ENCODE measurements at places on chromosomes 5 and 9.

DNA sequence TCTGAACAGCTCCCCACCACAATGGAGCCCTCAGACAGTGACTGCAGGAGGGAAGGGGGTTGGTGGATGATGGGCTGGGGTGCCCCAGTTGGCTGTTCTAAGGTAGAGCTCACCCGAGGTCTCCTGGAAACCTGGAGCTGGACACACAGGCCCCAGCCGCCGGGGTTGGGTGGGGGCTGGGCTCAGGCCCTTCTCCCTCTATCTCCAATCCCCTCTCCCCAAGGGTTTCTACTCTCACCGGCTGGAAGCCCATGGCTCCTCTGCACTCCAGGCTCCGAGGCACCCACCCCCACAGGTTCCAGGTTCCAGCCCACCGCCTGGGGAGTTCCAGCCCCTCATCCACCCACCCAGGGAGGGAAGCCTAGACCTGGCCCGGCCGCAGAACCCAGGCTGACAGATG is 766 bp downstream of the NR5A1 start:
- H3K4me1 ChIP-seq: no peaks in the 10 kb centered on the region
- DNase-seq: no peak
- peaks cover 23% of the 10 kb centered on the region for H3K27me3 ChIP-seq
- H3K36me3 ChIP-seq: no peaks in the 10 kb centered on the region
- no peak overlapping the region for H3K4me3 ChIP-seq

DNA sequence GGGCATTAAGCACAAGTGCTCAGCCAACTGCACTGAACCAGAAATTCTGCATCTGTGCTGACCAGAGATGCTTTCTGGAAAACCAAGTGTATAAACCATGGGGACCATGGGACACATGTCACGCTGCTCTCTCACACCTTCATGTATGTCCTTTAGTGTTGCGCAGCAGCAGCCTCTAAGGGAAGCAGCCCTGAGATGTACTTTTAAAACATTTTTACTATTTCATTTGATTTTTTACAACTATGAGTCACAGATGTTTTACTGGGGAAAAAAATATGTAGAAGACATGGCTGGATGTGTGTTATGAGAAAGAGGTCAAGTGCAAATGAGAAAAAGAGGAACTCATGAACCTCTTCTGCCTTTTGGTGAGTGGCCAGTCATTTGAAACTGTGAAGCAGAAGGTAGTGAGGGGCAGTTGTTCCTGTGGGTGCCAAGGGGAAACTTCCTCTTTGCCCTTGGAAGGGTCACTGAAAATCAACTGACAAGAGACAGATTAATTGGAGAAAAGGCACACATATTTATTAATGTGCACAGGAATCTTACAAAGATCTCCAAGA is 31.4 kb upstream of the SYK start:
- H3K4me1 ChIP-seq: no peaks in the 10 kb centered on the region
- H3K36me3 ChIP-seq: no peaks in the 10 kb centered on the region
- H3K27me3 ChIP-seq: no peaks in the 10 kb centered on the region
- no peak overlapping the region for H3K27ac ChIP-seq
- DNase-seq: no peak

GRCh38 chr5:1913578-1913977 is 30.9 kb upstream of the IRX4 start:
- no peaks in the 10 kb centered on the region for H3K36me3 ChIP-seq
- no peaks in the 10 kb centered on the region for H3K4me1 ChIP-seq
- H3K4me3 ChIP-seq: no peak overlapping the region
- H3K27ac ChIP-seq: no peak overlapping the region
- no peak for DNase-seq
- H3K27me3 ChIP-seq: no peaks in the 10 kb centered on the region

- no peak overlapping the region for H3K4me3 ChIP-seq
- no peak for DNase-seq
- H3K4me1 ChIP-seq: no peaks in the 10 kb centered on the region
- no peaks in the 10 kb centered on the region for H3K36me3 ChIP-seq
- no peaks in the 10 kb centered on the region for H3K27me3 ChIP-seq
Observed at GRCh38 chr5:91963166-91963565, 580.0 kb upstream of the ARRDC3 start.

DNA sequence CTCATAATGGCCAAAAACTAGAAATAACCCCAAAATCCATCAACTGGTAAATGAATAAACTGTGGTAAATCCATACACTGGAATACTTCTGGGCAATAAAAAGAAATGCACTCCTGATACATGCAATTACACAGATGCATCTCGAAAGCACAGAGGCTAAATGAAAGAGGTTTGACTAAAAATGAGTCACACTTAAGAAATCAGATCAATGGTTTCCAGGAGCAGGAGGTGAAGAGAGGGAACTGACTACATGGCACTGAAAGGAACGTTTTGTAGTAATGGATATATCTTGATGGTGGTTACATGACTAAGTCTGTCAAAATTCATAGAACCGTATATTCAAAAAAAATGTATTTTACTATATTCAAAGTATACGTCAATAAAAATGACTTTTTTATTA is 42.4 kb downstream of the STRBP start:
- H3K27ac ChIP-seq: peak overlapping the region; percentile 13
- no peaks in the 10 kb centered on the region for H3K36me3 ChIP-seq
- H3K27me3 ChIP-seq: no peaks in the 10 kb centered on the region
- no peak for DNase-seq
- H3K4me1 ChIP-seq: peaks cover 23% of the 10 kb centered on the region

- no peak overlapping the region for H3K4me3 ChIP-seq
- no peak overlapping the region for H3K27ac ChIP-seq
- no peaks in the 10 kb centered on the region for H3K36me3 ChIP-seq
- no peaks in the 10 kb centered on the region for H3K4me1 ChIP-seq
- H3K27me3 ChIP-seq: no peaks in the 10 kb centered on the region
- DNase-seq: no peak
Observed at GRCh38 chr9:83342006-83342405, 196.2 kb downstream of the FRMD3 start.

GRCh38 chr9:81540142-81540710 is 149.1 kb downstream of the TLE1 start:
- H3K36me3 ChIP-seq: no peaks in the 10 kb centered on the region
- no peak overlapping the region for H3K4me3 ChIP-seq
- no peaks in the 10 kb centered on the region for H3K4me1 ChIP-seq
- H3K27ac ChIP-seq: no peak overlapping the region

DNA sequence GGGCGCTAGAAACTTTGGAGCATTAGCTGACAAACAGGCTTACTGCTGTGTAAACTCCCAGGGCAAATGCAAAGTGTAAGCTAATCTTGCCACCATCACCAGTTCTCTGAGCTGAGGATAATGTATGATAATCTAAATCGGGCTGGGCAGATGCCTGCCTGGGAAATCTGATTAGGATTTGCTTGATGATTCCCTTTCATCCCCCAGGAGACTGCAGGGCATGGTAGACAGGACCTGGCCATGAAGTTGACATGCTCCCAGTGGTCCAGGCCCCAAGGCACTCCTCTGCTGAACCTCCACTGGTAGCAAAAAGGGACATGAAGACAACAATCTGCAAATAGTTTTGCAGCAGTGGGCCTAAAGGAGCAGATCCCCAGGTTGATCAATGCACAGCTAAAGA is 317.5 kb downstream of the SPOCK1 start:
- no peak overlapping the region for H3K27ac ChIP-seq
- H3K4me1 ChIP-seq: no peaks in the 10 kb centered on the region
- H3K4me3 ChIP-seq: no peak overlapping the region
- H3K27me3 ChIP-seq: peaks cover 2% of the 10 kb centered on the region
- H3K36me3 ChIP-seq: no peaks in the 10 kb centered on the region
- no peak for DNase-seq

- H3K27me3 ChIP-seq: no peaks in the 10 kb centered on the region
- H3K36me3 ChIP-seq: peaks cover 17% of the 10 kb centered on the region
- peak overlapping the region; percentile 84 for H3K4me3 ChIP-seq
Observed at GRCh38 chr5:143354025-143354424, 49.5 kb downstream of the NR3C1 start.

GRCh38 chr9:95852059-95853032 is 23.1 kb upstream of the ERCC6L2 start:
- peak; percentile 27 for DNase-seq
- H3K27me3 ChIP-seq: no peaks in the 10 kb centered on the region
- peak overlapping the region; percentile 27 for H3K4me3 ChIP-seq
- peaks cover 39% of the 10 kb centered on the region for H3K4me1 ChIP-seq

GRCh38 chr5:30197662-30198061 is 995.8 kb upstream of the CDH6 start:
- H3K4me1 ChIP-seq: no peaks in the 10 kb centered on the region
- no peaks in the 10 kb centered on the region for H3K36me3 ChIP-seq
- no peak for DNase-seq

GRCh38 chr9:95365766-95366165 is 48.3 kb upstream of the FANCC start:
- no peak overlapping the region for H3K27ac ChIP-seq
- peaks cover 29% of the 10 kb centered on the region for H3K27me3 ChIP-seq
- no peak for DNase-seq
- H3K4me1 ChIP-seq: no peaks in the 10 kb centered on the region

- no peak overlapping the region for H3K4me3 ChIP-seq
- no peaks in the 10 kb centered on the region for H3K36me3 ChIP-seq
- H3K27ac ChIP-seq: no peak overlapping the region
- H3K27me3 ChIP-seq: no peaks in the 10 kb centered on the region
Observed at GRCh38 chr5:104305602-104306001, 743.0 kb upstream of the NUDT12 start.

DNA sequence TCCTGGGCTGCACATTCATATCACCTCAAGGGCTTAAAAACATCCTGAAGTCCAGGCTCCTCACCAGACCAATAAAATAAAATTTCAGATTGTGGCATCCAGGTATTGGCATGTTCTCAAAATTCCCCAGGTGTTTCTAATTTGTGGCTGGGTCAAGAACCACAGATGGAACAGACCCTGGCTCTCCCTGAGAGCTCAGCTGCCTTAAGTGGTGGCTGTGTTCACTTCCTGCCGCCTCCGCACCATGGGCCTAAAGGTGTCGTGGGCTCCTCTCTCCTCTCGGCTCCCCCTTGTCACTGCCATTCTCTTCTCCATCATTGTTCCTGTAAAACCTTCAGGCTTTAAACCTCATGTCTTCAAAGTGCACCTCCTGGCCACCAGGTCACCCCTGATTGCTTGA is 17.8 kb upstream of the CCNJL start:
- H3K27ac ChIP-seq: no peak overlapping the region
- no peak for DNase-seq
- H3K36me3 ChIP-seq: no peaks in the 10 kb centered on the region

DNA sequence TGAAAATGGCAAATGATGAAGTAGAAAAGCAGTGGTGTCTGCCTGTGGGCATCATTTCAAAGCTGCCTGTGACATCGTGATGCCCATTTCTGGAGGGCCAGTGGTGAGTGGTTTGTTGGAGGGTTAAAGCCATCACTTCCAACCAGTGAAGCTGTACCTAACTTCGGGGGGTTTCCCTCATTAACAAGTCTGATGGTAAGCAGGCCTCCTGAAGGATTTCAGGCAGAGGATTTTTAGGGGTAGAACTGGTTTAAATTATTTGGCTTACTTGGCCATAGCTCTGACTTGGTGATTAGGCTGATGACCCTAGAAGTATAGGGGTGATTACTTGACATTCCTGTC is 10.7 kb downstream of the TNFAIP8 start:
- peak overlapping the region; percentile 84 for H3K4me3 ChIP-seq
- DNase-seq: no peak
- no peaks in the 10 kb centered on the region for H3K27me3 ChIP-seq
- H3K36me3 ChIP-seq: peaks cover 80% of the 10 kb centered on the region
- peak overlapping the region; percentile 95 for H3K27ac ChIP-seq

GRCh38 chr5:143495821-143496275 is 92.4 kb upstream of the NR3C1 start:
- H3K27ac ChIP-seq: no peak overlapping the region
- no peak overlapping the region for H3K4me3 ChIP-seq
- no peaks in the 10 kb centered on the region for H3K4me1 ChIP-seq
- DNase-seq: no peak

GRCh38 chr5:14109771-14110170 is 33.4 kb upstream of the TRIO start:
- no peak overlapping the region for H3K4me3 ChIP-seq
- no peak for DNase-seq
- H3K4me1 ChIP-seq: peaks cover 26% of the 10 kb centered on the region
- H3K27me3 ChIP-seq: peaks cover 7% of the 10 kb centered on the region
- no peak overlapping the region for H3K27ac ChIP-seq
- H3K36me3 ChIP-seq: no peaks in the 10 kb centered on the region

GRCh38 chr5:97162045-97162444 is 19.6 kb upstream of the LIX1 start:
- no peak overlapping the region for H3K27ac ChIP-seq
- DNase-seq: peak; percentile 20
- no peak overlapping the region for H3K4me3 ChIP-seq
- H3K27me3 ChIP-seq: peaks cover 2% of the 10 kb centered on the region

GRCh38 chr5:44387406-44387805 is 1.8 kb downstream of the FGF10 start:
- no peaks in the 10 kb centered on the region for H3K36me3 ChIP-seq
- peaks cover 9% of the 10 kb centered on the region for H3K4me1 ChIP-seq
- peaks cover 46% of the 10 kb centered on the region for H3K27me3 ChIP-seq
- DNase-seq: no peak
- no peak overlapping the region for H3K4me3 ChIP-seq
- H3K27ac ChIP-seq: no peak overlapping the region

DNA sequence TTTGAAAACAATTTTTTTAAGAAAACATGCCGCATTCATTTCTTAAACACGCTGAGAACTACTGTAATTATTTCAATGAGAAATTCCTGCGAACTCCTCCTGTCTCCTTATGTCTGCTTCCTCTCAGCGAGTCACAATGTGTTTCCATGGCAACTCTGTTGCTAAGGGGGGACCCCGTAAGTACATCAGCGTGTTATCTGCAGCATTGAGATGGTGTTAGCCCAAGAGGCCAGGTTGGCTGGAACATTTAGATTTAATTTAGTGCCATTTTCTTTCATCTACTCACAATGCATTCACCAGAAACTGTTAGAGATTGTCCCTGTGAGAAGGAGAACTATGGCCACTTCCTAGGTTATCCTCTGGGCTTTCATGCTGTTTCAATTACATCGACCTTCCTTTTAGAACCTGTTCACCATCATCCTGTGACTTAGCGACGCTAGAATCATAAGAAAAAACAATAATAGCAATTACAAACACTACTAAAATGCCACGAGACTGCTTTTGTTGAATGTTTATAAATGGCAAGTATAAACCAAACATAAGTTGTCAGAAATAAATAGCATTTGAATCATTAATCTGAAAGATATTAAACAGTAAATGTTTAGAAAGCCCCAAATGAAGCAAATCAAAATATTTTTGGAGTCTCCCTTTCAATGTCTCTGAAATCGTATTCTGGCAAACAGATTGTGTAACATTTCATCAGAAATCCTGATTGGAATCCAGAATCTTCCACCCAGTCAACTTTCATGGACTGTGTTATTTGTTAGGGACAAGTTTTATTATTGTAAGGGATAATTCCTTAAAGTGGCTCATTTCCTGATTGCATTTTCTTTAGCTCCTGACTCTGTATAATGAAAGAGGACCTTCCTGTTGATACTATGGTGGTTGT is 39.7 kb upstream of the SHC3 start:
- peaks cover 9% of the 10 kb centered on the region for H3K27me3 ChIP-seq
- DNase-seq: no peak
- H3K36me3 ChIP-seq: no peaks in the 10 kb centered on the region
- H3K27ac ChIP-seq: no peak overlapping the region
- H3K4me1 ChIP-seq: no peaks in the 10 kb centered on the region
- no peak overlapping the region for H3K4me3 ChIP-seq

GRCh38 chr9:112699230-112699629 is 18.7 kb downstream of the INIP start:
- H3K36me3 ChIP-seq: peaks cover 20% of the 10 kb centered on the region
- no peak for DNase-seq
- no peaks in the 10 kb centered on the region for H3K27me3 ChIP-seq
- no peak overlapping the region for H3K27ac ChIP-seq
- H3K4me3 ChIP-seq: no peak overlapping the region

Data from activated T-helper 1 cell treated with anti-CD3 and anti-CD28 coated beads, Interleukin-12 subunit alpha, Interleukin-12 subunit beta, Interleukin-2, Interleukin-4 antibody, amounts not matched to agents 30 ng/mL and 10 ng/mL and 1 ng/mL, durations not matched to agents 14 hours and 24 hours and 36 hours (primary cell).